Activated CD4-positive, CD25-positive, alpha-beta regulatory T cell treated with anti-CD3 and anti-CD28 coated beads, Interleukin-2, amount 50 U/mL, for 16 hours (primary cell): ENCODE measurements at places on chromosomes 13 and 19.

- no peak for DNase-seq
These were observed 88.9 kb upstream of the RNF113B start for GRCh38 chr13:98265692-98266551.

GRCh38 chr19:47156861-47157430 is 26.3 kb downstream of the SAE1 start:
- DNase-seq = no peak

DNA sequence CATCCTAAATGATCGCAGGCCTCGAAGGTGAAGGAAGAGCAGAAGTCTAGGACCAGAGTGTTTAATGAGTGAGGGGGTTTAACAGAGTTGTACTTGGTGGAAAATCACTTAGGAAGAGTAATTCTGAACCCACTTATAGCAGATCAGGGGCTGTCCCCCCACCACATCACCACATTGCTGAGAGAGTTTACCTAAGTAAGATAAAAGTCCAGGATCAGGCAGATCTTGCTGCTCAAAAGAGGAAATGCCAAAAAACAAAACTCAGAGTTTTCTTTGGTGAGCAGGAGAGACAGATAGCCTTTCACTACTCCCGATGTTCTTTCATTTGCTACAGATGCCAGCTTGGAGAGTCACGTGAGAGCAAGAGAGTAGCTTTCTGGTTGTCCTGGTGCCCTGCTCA is 15.4 kb downstream of the ZNF317 start:
- no peak for DNase-seq

DNA sequence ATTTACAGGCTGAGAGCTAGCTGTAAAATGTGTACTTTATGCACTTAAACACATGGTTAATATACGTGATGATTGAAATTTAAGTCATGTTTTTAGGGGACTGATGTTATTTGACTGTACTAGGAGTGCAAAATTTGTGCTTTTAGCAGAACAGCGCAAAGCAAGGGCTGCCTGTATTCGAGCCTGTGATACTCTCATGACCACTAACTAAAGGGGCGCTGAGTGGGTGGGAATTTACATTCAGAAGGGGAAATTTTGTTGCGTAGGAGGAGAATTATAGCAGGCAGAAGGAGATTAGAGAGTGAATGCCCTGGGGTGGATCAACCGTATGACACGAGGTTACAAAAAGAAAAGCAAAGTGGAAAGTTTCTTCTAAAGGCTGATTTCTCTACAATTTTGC is 271.8 kb upstream of the HTR2A start:
- no peak for DNase-seq

DNA sequence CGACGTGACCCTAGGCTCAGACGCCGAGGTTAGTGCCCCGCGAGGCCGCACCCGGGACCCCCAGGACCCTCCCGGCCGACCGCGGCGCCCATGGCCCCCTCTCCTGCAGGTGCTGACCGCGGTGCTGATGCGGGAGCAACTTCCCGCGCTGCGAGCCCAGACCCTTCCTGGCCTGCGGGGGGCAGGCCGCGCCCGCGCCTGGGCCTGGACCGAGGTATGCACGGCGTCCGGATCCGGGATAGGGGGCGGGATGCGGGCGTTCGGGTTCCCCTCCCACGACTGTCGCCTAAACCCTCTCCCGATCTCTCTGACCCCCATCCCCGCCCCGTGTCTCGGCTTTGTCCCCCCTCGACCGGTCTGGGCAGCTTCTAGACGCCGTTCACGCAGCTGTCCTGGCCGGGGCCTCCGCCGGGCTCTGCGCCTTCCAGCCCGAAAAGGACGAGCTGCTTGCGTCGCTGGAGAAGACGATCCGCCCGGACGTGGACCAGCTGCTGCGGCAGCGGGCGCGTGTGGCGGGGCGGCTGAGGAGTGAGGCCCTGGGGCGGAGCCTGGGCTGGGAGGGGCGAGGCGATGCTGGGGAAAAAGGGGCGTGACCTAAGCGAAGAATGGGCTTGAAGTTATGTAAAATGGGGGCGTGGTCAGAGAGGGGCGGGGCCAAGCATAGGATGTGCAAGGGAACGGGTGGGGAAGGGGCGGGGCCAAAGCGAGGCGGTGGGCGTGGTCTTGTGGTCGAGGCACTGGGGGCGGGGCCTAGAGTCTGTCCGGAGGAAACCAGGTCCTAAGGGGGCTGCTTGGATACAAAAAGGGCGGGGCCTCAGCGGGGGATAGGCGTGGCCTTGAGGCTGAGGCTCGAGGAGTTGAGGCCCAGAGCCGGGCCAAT is 16.0 kb upstream of the COLGALT1 start:
- DNase-seq = peak; percentile 87

DNA sequence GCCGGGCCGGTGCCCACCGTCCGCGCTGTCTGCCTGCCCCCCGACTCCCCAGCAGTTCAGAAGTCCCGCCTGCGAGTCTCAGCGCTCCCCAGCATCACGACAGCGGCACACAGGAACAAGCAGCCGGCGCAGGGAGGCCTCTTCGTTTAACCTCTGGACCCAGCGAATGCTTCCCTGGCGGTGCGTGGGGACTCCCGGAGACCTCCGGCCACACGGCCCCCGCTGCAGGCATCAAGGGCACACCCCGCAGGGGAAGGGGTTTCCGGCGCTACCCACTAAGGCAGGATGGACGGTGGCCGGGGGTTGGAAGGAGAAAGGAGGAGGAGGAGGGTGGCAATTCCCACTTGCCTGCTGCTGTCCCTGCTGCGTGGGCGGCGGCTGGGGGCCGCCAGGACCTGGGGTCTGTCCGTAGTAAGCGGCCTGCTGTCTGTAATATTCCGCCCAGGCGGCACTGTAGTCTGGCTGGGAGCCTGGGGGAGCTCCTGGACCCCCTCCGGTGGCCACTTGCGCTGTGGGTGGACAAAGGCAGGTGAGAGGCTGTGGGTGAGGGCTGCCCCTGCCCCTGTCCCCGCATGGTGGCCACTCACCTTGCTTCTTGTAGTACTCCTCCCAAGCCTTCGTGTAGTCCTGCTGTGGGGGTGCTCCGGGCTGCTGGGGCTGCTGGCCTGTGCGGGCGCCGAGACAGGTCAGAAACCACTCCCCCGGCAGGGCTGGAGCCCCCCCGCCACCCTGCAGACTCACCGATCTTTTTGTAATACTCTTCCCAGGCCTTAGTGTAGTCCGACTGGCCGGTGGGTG is 9.6 kb downstream of the KHSRP start:
- no peak for DNase-seq
